Esophagus mucosa (tissue), 1 donor: ENCODE measurements at places on chromosomes 1 and 21. TPM values are rescaled to one million over a fixed set of nuclear protein-coding genes. Genes with fewer than 3 reads are reported as not detected.

The SLC26A9 gene
- total RNA-seq = 2.3 TPM

The TTLL10 gene
- 1.0 TPM for total RNA-seq

GRCh38 chr1:22223176-22223575 is 80.3 kb upstream of the WNT4 start:
- no peak for ATAC-seq

The C1orf185 gene
- total RNA-seq = not detected

The TIE1 gene
- total RNA-seq = 4.1 TPM

DNA sequence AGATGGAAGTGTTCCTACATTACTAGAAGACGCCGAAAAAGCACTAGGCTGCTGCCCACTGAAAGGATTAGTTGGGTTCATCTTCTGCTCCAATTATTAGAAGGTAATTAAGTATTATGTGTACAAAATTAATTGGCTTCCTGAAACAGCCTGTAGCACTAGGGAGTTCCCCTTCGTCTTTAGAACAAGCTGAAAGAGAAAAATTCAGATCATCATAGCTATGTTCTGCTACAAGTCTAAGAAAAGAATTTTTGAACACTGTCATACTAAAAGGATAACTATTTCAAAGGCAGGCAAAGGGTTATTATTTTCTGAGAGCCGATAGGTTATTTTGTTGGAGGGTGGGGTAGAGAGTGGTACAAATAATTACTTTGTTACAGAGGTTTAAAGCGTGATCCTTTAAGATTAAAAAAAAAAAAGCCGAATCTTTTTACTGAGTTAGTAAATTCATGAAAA is at the start of gene MCM3AP:
MCM3AP (minus strand) TSS at position 406 of the 456 bp plus-strand sequence; CDS start at position 81, 325 bp downstream.
- ATAC-seq = no peak

The FHL3 gene
- total RNA-seq = 10.6 TPM

GRCh38 chr1:197207081-197207480 is 60.6 kb upstream of the ASPM start:
- no peak for ATAC-seq

- no peak for ATAC-seq
These were observed 2.1 kb downstream of the SAMD11 start for GRCh38 chr1:925561-926421.

- no peak for ATAC-seq
These were observed 2.4 kb downstream of the SH2D5 start for GRCh38 chr1:20729990-20730689.

- ATAC-seq = no peak
These were observed 1.0 kb upstream of the GALNT2 start for GRCh38 chr1:230066031-230066430.

DNA sequence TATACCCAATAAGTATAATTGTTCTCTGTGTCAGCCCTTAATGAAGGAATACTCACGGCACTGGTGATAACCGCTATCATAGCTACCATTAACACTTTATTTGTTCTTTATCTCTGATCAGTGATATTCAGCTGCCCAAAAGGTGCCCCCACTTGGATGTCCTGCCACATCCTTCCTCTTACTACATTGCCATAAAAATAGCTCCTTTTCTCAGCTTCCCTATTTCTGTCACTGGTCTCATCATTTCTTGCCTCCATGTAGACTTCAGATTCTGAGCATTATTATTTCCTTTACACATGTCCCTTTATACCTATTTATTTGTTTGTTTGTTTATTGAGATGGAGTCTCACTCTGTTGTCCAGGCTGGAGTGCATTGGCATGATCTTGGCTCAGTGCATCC is 2.7 kb upstream of the RAB29 start:
- no peak for ATAC-seq

- ATAC-seq = no peak
These were observed 371.8 kb downstream of the HHAT start for GRCh38 chr1:210700511-210700910.
